Cardiac septum (tissue), 1 donor: ENCODE measurements at places on chromosomes 6 and 20.

- peak; percentile 20 for DNase-seq
These were observed 45.4 kb downstream of the SIRPA start for GRCh38 chr20:1940581-1940980.

GRCh38 chr6:45514454-45515230 is 136.9 kb upstream of the SUPT3H start:
- DNase-seq, result no peak

DNA sequence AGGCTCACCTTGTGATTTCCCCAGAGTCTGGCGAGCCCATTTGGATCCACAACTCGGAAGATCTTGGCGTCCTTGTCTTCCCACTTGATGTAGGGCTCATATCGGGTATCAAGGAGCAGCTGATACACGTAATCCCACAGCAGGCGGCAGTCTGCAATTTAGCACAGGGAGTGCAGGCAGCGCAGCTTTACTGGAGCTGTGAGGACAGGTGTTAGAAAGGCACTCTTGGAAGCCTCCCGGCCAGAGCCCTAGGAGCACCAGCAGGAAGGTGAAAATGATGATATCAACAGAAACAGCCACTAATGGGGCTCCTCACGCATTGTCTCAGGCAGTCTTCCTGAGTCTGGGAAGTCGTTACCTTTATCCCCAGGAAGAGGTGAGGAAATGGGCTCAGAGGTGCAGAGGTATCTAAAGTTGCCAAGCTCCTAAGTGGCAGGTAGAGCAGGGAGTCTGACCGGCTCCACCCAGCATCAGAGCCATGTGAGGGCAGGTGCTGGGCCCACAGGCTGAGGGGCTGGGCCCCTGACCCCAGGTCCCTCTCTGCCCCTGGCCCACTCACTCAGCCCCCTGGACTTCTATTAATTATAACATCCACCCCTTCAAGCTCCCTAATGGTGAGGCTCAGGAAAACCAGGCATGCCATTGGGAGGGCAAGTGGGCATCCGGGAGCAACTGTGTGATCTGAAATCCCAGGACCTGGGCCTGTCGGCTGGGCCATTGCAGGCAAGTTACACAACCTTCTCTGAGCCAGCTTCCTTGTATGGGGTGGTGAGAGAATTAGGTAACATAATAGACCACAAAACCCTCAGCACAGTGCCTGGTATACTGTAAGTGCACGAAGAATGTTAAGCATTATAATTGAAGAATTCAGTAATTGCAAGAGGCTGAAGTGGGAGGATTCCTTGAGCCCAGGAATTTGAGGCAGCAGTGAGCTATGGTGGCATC is 18.3 kb downstream of the ETV7 start:
- DNase-seq, result no peak

DNA sequence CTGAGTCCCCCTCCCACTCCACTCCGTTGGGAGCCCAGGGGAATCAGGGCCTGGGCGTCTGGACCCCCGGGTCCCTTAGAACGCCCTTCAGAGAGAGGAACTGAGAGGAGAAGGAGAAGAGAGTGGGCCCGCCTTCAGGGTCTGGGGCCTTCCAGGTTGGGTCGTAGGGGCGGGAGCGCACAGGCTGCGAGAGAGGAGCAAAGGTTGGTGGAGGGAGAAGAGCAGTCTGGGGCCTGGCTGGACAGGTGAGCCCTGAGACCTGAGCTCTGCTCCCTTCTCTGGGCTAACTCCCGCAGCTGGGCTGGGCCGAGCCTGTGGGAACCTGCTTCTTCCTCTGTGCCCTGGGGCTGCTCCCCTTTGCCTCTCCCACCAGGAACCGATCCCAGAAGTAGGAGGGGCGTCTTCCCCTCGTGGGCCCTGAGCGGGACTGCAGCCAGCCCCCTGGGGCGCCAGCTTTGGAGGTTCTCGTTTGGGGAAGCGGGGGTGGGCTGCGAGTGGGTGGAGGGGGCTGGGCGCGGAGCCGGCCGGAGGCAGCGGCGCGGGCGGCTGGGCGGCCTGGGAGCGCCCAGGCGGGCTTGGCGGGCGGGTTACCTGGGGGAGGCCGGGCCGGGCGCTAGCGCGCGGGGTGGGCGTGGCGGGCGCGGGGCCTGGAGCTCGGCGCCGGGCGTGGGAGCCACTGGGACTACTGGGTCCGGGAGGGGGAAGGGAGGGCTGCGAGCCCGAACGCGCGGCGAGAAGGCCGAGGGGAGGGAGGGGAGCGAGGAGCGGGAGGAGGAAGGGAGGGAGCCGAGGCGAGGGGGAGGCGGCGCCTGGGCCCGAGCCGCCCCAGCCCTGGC is at the start of gene DDR1:
Gene DDR1 (plus strand): TSS at position 835 of the 836 bp plus-strand sequence. CDS start 4,211 bp downstream, outside the sequence.
- peak; percentile 88 for DNase-seq

DNA sequence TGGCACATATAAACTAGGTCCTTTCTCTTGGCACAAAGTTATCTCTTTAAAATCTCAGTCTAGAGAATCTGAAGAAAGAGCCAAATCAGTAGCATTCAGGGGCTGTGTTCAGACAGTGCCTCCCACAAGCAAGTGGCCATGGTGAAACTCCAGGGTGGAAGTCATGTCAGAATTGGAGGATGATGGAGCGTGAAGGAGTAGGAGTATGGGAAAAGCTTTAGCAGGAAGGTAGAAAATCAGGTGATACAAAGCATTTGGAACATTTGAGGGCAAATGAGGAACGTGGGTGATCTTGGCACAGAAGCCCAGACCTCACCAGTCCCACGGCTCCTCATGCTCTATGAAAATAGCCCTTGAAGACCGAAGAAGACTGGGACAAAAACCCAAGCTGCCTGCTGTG is 2.8 kb upstream of the HLA-DQB1 start:
- no peak for DNase-seq

- DNase-seq, result no peak
These were observed 581.0 kb upstream of the MAP3K7 start for GRCh38 chr6:91167846-91168245.

DNA sequence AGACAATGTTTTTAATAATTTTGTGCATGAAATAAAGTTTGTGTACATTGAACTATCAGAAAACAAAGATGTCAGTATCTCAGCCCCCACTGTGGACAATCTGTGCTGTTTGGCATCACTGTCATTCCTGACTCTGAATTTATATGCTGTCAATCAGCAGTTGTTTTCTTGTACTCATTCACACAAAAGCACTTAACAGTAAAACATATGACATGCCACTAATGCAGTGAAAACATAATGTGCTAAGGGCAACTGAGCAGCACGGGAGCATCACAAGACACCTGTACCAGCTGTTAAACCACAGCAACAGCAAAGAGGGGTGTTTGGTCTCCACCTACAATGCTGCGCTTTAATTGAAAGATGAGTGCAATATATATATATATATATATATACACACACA is 647.8 kb upstream of the SLC35B3 start:
- DNase-seq, result no peak

GRCh38 chr6:148465670-148466069 is 123.0 kb downstream of the SASH1 start:
- no peak for DNase-seq

- DNase-seq, result no peak
These were observed 19.3 kb upstream of the LY86 start for GRCh38 chr6:6569096-6569810.

GRCh38 chr20:2760297-2760951 is 40.0 kb downstream of the CPXM1 start:
- no peak for DNase-seq

DNA sequence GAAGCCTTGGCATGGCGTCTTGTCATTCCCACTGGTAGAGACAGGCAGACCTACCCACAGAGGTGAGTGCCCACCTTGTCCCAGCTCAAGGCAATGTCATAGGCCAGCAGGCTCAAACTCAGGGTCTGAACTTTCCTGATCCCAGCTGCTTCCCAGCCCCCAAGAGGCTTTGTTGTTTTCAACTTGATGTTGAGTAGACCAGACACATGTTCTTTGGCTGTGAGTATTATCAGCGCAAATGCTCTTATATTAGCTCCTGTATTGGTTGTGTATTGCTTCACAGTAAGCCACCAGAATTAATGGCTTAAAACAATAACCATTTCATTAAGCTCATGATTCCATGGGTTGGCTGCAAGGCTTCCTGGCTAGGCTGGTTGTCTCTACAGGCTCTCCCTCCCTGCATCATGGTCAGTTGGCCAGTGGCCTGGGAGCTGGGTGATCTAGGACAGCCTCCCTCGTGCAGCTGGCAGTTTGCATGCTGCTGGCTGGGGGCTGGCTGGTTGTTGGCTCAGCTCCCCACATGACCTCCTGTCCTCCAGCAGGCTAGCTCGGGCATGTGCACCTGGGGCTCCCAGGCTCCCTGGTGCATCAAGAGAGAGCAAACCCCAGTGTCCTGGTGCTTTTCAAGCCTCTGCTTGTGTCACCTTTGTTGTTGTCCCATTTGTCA is 21.6 kb downstream of the TOX2 start:
- no peak for DNase-seq

GRCh38 chr6:2993755-2994317 is 5.9 kb upstream of the NQO2 start:
- peak; percentile 9 for DNase-seq

DNA sequence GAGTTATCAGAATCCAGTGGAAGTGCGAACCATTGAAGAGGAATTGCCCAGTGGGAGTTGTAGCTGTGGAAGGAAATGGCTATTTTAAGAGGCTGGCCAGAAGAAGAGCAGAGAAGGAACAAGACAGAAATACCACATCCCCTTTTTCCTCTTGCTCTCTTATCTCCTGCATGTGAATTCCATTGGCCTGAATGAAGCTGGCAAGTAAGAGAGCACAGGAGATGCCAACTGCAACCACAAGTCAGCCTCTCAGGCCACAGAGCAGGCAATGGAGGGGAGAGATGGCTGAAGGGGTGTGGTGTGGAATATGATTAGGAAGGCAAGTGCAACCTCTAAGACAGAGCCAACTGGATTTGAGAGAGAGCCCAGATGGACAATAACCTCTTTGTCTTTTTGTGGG is 362.7 kb upstream of the IMPG1 start:
- DNase-seq, result no peak

GRCh38 chr20:1855690-1856089 is 39.5 kb upstream of the SIRPA start:
- DNase-seq, result no peak

GRCh38 chr6:84220809-84221409 is 6.5 kb downstream of the CEP162 start:
- DNase-seq, result no peak

DNA sequence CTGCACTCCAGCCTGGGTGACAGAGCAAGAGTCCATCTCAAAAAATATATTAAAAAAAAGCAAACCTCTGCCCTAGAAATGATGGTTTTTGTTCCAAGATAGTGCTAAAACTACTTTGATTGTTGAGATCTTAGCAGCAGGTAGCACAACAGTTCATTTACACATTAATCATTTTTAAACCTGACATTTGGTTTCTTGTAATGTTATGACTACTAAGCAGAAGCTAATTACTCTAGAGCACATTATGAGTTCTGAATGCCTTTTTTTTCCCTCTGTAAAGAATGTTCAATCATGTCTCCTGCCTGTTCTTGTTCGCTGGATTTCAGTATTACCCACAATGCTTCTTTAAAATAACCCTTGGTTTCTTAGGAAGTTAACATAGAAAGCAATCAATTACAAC is 24.7 kb upstream of the PHF3 start:
- DNase-seq, result no peak

- no peak for DNase-seq
These were observed 263.7 kb downstream of the TBX18 start for GRCh38 chr6:84500726-84501125.

GRCh38 chr6:41077536-41077935 is 4.8 kb downstream of the NFYA start:
- DNase-seq, result no peak

GRCh38 chr20:11320033-11320432 is 597.7 kb upstream of the BTBD3 start:
- DNase-seq, result no peak

- no peak for DNase-seq
These were observed 341.6 kb downstream of the PRKN start for GRCh38 chr6:162385980-162386379.

DNA sequence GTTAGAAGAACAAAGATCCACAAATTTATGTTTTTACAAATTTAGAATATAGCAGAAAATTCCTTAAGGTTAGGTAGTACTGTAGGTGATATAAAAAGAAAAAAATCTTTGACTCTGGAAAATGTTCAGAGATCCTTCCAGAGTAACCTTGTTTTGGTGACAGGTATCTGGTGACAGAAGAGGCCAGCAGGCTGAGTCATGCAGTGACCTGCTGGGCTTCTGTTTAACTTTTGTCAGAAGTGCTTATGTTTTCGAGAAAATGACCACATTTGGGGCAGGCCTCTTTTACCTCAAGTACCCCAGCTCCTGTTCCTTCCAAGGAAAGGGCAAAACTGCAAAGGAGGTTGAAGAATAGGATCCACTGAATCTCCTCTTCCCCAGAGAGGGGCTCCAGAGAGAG is 10.5 kb upstream of the CLDN20 start:
- no peak for DNase-seq

GRCh38 chr6:7219310-7219709 is 93.7 kb downstream of the SSR1 start:
- DNase-seq, result no peak

GRCh38 chr6:50214937-50215336 is 165.2 kb upstream of the DEFB112 start:
- no peak for DNase-seq

- DNase-seq, result peak; percentile 93
These were observed 4.2 kb upstream of the ZBTB46 start for GRCh38 chr20:63835021-63835858.

DNA sequence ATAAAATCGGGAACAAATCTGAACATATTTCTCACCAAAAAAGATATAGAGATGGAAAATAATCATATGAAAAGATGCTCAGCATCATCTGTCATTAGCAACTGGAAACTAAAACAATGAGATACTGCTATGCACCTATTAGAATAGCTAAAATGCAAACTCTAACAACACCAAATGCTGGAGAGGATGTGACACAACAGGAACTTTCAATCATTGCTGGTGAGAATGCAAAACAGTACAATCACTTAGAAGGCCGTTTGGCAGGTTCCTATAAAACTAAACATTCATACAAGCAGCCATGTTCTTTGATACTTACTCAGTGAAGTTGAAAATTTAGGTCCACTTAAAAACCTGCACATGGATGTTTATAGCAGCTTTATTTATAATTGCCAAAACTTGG is 67.0 kb downstream of the FAM50B start:
- DNase-seq, result no peak

GRCh38 chr6:159184559-159184958 is 15.4 kb downstream of the FNDC1 start:
- no peak for DNase-seq

DNA sequence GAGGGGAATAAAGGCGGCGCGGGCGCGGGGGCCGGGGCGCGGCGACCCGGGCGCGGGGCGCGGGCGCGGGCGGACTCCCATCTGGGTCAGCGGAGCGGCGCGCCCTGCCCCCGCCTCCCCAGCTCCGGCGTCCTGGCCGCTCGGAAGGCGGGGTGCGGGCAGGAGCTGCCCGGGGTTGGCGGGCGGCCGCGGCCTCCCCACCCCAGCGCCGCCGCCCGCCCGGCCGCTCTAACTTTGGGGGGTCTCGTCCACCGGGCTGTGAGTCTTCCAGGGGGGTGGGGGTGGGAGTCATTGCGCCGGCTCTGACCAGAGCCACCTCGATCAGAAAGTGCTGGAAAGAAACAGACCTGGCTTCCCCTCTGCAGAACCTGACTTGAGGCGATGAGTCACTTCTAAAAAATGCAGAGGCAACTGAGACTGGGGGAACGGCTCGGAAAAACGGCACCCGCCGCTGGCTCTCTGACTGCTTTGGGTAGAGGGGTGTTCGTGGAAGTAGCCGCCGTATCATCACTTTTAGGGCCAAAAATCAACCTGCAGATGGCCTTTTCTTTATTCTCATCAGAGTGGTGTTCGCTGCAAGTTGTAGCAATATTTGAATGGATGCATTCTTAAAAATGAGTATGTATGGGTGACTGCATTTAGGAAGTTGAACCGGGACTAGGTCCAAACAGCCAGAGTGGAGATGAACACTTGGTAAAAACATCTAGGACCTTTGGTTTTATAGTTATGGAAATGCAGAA is 667 bp downstream of the CAP2 start:
- DNase-seq, result no peak

GRCh38 chr6:26593278-26594130 is 3.2 kb upstream of the ABT1 start:
- DNase-seq, result no peak
